LHCN-M2 (cell line): ENCODE measurements at places on chromosomes 11 and 22. TPM values are rescaled to one million over a fixed set of nuclear protein-coding genes. Genes with fewer than 3 reads are reported as not detected.

GRCh38 chr11:113192121-113192925, 122.1 kb upstream of the TTC12 start:
- DNase-seq = no peak

GRCh38 chr11:107780775-107781174, 68.9 kb upstream of the SLN start:
- DNase-seq = no peak

GRCh38 chr11:99098258-99098657, 77.5 kb downstream of the CNTN5 start:
- no peak for DNase-seq

- no peak for DNase-seq
These were observed 707.7 kb downstream of the OPCML start for GRCh38 chr11:132824642-132825041.

GRCh38 chr11:102276362-102276761, 40.9 kb upstream of the BIRC3 start:
- peak; percentile 44 for DNase-seq

DNA sequence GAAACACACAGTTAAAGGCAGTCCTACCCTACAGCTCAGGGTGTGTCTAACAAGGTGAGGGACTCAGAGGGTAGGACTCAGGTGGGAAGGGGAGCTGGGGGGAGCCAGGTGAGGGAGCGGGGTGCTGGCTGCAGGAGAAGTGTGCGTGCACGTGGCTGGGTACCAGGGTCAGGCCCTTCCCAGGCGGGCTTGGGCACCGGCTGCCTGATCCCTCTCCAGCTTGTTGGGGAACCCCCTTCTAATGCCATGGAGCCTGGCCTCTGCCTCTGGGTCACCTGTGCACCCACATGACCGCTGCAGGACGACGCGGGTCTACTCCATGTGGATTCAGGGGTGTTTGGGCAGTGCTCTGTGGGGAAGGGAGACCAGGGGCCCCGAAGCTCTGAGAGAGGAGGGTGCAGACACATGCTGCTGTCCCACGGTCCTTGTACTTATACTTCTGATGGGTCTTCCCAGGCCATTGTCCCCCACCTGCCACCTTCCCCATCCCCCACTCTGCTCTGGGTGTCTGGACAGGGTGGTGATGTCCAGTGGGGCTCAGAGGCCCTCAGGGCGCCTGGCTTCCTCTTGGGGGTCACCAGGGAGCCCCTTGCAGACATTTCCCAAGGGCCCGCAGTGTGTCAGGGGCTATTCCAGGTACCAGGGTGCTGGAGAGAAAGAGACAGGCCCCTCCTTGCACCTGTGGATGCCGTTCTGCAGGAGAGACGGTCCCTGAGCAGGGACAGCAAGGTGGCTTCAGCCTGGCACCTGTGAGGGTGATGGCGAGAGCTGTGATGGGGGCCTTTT, 10.4 kb upstream of the MRGPRD start:
- no peak for DNase-seq

DNA sequence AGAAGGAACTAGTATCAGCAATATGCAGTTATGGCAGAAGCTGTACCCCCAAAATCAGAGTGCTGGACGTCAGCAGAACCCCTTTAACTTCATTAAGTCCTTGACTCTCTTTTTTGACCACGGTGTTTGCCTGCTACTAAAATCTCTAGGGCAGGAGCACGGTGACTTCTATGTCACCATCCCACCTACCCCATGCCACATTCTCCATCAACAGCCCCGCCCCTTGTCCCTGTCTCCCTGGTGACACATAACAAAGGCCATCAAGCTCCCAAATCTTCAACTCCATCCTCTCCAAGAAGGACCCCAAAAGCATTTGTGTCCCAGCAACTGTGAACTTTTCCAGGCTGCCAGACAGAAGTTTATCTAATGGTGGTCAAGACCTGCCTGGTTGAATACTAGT, 894 bp downstream of the ADA2 start:
- DNase-seq = no peak

GRCh38 chr22:30932661-30933060, 35.9 kb downstream of the MORC2 start:
- no peak for DNase-seq

The FADS3 gene
- 293 and 313 TPM in 2 replicates for total RNA-seq

- DNase-seq = peak; percentile 0
These were observed 89.9 kb downstream of the OR4A15 start for GRCh38 chr11:55457641-55458040.

The SLC22A9 gene
- not detected in 2 replicates for total RNA-seq

DNA sequence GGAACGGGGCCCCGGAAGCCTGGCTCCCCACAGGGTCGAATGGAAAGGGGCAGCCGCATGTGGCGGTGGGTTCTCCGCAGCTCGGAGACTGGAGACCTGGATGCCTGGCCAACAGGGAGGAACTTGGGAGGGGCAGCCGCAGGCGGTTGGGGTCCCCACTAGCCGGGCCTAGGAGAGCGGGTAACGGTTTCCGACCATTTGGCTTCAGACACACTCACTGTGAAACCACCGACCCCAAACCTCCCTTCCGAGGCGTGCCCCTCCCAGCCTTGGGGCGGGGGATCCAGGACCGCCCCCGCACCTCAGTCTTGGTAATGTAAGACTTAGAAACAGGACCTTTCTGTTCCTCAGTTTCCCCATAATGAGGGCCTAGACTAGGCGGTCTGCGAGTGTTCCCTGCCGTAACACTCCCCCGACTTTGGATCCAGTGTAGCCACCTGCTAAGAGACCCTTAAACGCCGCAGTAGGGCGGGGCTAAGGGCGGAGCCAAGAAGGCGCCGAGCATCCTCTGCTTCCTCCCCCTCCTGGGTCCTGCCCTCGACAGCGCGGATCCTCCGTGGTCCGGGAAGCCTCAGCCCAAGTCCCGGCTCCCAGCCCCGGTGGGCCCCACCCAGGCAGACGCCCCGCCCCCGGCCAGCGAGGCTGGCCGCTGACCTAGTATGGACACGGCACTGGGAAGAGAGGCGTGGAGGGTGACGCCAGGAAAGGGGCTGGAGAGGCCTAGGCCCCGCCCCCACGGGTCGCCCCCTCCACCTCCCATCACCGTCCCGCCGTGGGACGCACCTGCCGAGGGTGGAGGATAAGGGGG, 1.8 kb upstream of the RASGRP2 start:
- DNase-seq = no peak
